ENCODE measurements at places on chromosomes 2 and 18.

DNA sequence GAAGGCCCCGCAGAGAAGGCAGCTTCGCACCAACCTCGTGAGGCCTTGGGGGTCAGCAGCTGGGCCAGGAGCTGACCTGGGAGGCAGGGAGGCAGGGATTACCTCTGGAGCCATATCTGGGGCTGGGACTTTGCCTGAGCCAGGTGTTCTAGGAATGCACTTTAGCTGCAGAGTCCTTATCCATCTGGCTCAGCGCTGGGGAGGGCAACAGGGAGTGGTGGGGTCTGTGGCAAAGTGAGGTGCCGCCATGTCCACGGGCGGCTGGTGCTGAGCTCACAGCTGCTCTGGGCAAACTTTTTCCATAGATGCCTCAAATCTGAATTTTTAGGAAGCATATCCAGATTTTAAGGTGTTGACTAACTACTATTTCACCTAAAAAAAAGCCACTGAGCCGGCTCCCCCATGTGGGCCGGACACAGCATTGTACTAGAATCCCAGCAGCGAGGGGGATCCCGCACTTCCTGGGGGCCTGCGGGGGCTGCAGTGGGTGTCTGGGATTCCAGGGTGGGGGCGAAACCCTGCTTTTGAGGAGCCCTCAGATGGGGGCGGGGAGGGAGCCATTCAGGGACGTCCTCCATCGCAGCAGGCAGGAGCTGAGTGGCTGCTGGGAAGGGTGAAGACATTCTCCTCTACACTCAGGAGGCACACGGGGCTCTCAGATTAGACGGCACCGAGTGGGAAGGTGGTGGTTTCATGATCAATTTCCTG, 34.6 kb downstream of the RTP5 start:
- no peak for DNase-seq

GRCh38 chr18:21763846-21764646, 23.5 kb downstream of the MIB1 start:
- DNase-seq, result no peak

DNA sequence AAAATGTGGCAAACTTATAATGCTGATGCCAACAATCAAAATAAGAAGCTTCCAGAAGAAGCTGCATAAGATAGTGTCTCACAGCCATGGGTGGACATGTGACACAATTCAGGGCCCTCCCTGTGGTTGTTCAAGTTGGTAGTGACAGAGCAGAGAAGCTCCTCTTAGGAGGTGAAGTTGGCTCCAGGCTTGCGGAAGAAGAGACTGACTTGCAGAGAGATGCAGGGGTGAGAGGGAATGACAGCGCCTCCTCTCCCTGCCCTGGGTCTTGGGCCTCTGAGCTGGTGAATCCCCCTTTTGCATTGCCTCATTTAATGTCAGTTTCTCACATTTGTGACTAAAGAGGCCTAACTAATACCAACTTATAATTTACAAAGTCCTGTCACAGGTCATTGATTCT, 23.0 kb upstream of the RHOB start:
- no peak for DNase-seq

DNA sequence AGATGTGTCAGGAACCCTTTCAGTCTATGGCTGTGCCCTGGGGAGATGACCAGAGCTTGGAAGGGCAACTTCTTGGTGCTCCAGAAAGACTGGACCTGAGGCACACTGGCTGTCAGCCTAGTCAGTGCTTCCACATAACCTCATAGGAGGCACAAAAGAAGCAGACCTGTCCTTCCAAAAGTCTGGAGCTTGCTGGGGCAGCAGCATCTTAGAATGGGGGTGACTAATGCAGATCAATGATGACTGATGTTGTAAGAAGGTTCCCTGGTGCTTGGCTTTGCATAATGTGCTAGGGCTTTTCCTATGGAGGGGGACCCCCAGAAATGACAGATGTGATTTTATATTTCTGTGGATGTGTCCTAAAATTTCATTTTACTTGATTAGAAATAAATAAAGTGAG, 255.7 kb upstream of the THUMPD2 start:
- DNase-seq, result no peak

GRCh38 chr2:86020984-86021383, 84.7 kb downstream of the POLR1A start:
- no peak for DNase-seq

Measured in cerebellar cortex (tissue), 1 donor.